CD14-positive monocyte (primary cell): ENCODE measurements at places on chromosomes 6 and 20. TPM values are rescaled to one million over a fixed set of nuclear protein-coding genes. Genes with fewer than 3 reads are reported as not detected.
A peak's percentile ranks its signal among the peaks of the same experiment; 100 is the strongest.

The CENPQ gene
- 3.3 TPM for polyA plus RNA-seq

The HAO1 gene
- not detected in 2 replicates for polyA plus RNA-seq

The IL17A gene
- not detected in 2 replicates for polyA plus RNA-seq

The SLC17A3 gene
- polyA plus RNA-seq = not detected

The WFDC8 gene
- polyA plus RNA-seq = not detected

The KCNQ5 gene
- not detected for polyA plus RNA-seq

The EYS gene
- polyA plus RNA-seq = not detected

The UBE2C gene
- polyA plus RNA-seq = 0.15 TPM in 1 of 2 replicates, not detected in the other

GRCh38 chr20:53713328-53714056 is 119.9 kb upstream of the ZNF217 start:
- no peak for DNase-seq

- peak; percentile 85 for DNase-seq
These were observed 27.2 kb downstream of the UBE2V1 start for GRCh38 chr20:50085481-50086365.

- DNase-seq = no peak
These were observed 157.2 kb downstream of the QKI start for GRCh38 chr6:163571730-163572129.

- no peak for DNase-seq
These were observed 60.7 kb upstream of the LAMA2 start for GRCh38 chr6:128822271-128822670.

DNA sequence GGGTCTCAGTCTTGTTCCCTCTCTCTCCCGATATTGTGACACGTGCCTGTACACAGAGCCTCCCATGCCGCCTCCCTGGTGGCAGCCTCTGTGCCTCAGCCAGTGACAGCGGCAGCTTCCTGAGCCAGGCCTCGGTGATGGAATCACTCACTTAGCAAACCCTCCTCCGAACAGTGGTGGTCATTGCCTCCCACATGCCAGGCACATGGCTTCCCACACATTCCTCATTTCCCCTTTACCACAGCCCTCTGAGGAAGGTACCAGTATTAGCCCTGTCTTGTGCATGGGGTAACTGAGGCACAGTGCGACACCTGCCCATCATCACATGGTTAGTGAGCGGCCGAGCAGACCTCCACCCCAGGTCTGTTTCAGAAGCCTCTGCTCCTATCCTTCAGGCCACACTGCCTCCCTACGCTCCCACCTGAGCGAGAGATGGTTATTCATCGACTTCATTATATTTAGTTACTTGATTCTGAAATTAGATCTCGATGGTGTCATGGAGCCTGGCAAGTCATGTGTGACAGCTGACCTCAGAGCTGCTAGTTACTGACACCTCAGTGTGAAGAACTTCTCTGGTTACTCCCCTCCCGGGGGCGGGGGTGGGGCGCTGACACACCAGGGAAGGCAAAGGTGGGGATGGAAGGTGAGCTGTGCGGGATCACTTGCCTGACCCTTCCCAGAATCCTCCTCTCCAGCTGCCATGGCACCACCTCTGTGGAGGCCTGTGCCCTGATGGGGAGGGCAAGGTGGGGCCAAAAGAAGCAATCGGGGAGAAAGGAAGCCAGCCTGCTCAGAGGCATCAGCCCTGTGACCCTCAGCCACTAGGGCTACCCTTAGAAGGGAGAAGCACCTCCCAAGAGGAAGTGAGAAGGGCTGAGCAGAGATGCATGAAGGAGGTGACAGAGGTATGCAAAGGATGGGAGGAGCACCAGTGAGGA is 17.9 kb downstream of the MDGA1 start:
- DNase-seq = no peak

DNA sequence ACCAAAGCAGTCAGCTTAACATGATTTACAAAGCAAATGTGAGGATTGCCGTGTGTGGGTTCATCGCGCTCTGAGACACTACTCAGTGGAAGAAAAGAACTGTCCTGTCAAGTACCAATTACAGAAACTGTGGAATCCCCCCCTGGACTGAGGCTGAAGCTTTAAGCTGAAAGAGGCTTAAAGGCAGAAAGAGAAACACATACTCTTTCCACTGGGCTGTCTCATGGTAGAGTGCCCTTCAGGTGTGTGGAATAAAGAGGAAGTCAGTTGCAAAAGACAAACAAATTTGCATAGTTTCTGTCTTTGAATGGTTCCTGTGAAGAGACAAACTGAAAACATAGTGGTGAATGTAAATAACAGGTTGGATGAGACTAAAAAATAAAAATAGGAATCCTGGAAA is 560.4 kb upstream of the SYNCRIP start:
- DNase-seq = no peak

- no peak for DNase-seq
These were observed 8.1 kb downstream of the ZKSCAN4 start for GRCh38 chr6:28243946-28244345.

DNA sequence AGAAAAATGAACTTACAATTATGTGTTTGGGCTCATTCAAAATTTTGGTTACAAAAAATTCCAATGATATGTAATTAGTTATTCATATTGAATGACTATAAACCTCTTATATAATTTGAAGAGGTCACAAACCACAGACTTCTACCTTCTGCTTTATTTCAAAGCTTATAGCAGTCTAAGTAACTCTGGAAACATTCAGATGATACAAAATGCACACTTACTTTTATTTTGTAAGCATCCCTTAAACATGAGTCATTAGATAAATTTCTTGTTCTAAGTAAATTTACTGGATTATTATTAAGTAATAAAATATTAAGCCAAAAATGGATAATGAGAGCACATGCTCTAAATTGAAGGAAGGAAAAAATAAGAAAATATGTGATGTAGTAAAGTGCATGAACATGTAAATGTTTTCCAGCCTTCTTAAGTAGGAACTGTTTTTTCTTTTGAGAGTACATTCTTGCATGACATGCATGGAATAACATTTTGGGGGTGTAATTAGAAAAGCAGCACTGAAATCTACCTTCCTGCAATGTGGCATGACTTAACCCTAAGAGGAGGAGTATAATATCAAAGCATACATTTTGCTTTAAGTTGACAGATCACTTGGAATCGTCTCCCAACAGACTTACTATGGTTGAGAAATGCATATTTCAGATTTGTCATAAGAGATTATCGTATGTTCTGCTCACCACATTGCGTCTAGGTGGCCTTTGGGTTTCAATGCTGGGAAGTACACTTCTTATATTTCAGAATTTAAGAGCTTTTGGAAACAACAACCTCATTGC is 372.7 kb upstream of the HSF2 start:
- DNase-seq = no peak

DNA sequence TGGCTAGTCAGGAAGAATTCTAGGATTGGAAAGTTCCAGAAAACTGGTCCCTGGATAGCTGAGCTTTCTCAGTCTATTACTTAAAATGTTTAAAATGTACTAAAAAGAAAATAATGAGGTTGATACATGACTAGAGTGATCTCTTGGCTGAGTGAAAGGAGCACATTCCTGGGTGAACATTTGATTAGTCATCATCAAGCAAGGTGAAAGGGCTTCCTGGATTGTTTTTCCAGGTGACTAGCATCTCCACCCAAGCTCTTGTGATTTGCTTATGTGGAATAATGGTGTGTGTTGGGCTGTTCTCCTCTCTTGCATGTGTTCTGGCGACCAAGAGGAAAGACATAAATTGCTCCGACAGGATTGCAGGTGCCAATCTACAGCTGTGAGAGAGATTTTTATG is 42.9 kb downstream of the PKIB start:
- DNase-seq = no peak

DNA sequence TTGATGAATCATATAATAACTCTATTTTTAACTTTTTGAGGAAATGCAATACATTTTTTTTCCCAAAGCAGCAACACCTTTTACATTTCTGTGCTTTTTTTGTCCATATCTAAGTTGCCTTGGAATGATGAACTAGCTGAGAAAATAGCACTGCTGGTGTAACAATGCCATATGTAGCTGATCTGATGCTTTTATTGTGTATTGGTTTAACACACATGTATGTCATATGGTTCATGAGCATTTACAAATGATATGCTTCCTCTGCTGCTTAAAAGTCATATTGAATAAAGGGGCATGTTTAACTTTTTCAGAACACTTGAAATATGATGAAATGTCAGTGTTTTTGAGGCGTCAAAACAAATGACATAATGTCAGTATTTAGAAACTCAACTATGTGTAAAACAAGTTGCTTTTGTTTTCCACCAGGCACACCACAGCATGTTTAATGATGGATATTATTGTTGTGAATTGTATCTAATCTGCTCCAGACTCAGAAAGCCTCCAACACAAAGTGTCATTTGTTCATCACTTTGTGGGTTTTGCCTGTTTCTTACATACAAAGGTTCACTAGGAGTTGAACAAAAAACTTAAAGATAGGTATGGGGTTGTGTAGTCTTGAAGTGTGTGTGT is 775.8 kb upstream of the FLRT3 start:
- no peak for DNase-seq

DNA sequence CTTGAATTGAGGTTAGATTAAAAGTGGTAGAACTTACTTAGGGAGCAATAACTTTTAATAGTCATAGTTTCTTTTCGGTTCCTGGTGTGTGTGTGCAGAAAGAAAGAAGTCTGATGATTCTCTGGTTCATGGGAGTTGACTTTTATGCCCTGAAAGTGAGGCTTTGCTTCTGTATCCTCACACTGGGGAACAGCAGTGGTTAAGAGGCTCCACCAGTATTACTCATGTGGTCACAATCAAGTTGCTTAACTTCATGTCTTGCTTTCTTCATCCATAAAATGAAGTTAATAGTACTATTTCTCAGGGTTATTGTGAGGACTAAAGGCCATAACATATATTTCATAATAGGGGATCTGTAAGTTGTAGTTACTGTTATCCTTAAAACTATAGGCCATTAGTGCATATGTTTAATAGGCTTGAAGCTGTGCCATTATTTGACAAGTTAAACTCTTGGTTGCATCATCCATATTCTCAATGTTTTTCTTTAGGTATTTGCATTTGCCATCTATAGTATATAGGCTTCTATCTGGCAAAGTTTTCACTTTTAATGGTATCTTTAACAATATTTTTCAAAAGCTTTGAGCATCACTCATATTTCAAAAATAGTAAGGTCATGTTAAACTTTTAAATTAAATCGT is 262.4 kb downstream of the PLCB1 start:
- DNase-seq = peak; percentile 91
